ENCODE measurements at places on chromosomes 3 and 15.

DNA sequence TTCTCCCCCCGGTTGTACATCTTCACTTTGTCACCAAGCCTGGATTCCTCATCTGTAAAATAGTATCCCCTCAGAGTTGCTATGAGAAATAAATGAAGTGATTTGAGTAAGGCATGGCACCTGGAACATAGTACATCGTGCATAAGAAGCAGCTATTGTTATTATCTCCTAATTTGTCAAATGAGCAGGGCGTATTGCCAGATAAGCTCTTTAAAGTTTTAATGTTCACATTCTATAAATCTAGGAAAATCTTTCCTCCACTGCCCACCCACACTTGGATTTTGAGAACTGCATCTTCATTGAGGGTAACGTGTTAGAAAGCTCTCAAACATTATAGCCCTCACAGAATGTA is 32.3 kb downstream of the CACNA1D start:
- DNase-seq = no peak

DNA sequence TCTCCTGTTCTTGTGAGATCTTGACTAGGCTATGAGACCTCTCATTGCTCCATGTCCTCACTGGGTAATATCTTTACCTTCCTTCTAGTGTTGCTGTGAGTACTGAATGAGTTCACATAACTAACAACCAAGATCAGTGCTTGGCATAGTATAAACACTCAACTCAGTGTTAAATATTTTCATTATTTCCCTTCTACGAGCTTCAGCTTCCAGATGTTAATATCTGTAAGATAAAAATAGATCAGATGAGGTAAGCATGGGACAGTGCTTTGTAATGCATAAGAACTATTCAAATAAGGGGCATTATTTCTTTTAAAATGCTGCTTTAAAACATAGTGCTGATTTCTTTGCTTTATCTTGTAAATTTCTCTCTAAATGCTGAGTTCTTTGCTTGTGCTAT is 130.8 kb downstream of the DIPK2A start:
- DNase-seq = no peak

- no peak for DNase-seq
Observed at GRCh38 chr15:73495181-73495580, 52.2 kb downstream of the REC114 start.

DNA sequence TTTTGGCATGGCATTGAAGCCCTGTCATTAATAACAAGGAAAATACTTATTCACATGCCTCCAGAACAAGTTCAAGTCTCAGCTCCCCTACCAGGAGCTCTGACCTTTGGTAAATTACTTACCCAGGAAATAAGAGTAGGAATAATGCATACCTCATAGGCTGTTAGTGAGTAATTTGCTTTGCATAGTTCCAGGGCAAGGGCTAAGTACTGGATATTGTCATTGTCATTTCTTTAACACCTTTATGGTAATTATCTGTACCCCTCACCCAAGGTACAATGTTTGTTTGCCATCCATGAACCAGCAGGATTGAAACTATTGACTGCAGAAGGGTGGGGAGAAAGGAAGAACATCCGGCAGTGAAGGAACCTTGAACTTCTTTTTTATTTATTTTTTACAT is 148.5 kb downstream of the SOX2 start:
- DNase-seq = no peak

DNA sequence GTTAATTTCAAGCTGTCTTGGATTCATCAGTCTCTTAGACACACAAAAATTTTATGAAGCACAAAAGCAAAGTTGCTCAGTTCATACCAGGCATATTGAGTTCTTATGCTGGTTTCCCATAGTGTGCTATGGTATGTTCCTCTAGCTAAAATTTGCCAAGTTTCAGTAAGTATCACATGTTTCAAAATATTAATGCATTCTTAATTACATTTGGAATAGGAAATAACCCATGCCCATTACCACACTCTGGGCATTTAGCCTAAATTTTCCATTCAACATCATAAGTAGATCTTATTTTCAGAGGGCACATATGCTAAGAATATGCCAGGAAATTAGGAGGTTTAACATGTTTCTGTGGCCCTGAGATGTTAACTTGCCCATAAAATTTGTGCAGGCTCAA is 289.9 kb downstream of the SHOX2 start:
- no peak for DNase-seq

DNA sequence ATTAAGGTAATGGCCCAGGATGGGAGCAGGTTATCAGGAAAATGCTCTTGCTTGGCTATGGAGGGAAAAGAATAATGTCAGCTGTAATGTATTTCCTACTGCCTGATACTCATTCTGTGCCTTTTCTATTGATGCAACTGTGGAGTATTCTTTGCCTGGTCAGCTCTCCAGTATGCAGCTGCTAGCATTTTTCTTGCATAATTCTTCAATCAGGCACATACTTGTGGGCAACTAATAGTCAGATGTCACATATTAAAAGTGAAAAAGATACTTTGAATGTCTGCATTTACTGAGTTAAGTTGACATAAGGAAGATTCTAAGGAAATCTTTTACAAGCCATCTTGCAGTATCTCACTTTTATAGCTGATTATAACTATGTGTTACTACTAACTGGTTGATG is 29.5 kb downstream of the CD80 start:
- DNase-seq = no peak

- no peak for DNase-seq
Observed at GRCh38 chr3:10206166-10206511, 41.4 kb downstream of the IRAK2 start.

GRCh38 chr3:186492385-186492984 is 51.7 kb downstream of the CRYGS start:
- no peak for DNase-seq

- DNase-seq = peak; percentile 94
Observed at GRCh38 chr3:188673646-188674186, 498.1 kb upstream of the TPRG1 start.

- no peak for DNase-seq
Observed at GRCh38 chr3:145692751-145693150, 468.2 kb downstream of the PLOD2 start.
